Pancreas (tissue), 10 donors: ENCODE measurements at places on chromosomes 3 and 15.

DNA sequence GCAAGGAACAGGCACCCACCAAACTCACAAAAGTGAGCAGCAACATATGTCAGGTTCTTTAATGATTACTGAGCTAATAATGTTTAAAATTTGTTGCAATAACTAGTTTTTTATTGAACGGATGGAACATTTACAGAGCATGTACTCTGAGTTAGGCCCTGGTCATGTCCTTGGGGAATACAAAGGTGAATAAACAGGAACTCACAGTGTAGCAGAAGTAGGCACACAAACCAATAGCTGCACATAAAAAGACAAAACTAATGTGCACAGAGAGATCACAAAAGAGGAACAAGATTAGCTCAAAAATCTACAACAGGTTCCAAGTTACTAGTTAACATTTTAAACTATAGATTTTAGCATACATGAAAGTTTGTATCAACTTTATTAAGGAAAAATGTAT is 505.3 kb upstream of the PPP2R3A start:
- DNase-seq: no peak

GRCh38 chr3:141445990-141446389 is 40.8 kb upstream of the RASA2 start:
- DNase-seq: no peak

DNA sequence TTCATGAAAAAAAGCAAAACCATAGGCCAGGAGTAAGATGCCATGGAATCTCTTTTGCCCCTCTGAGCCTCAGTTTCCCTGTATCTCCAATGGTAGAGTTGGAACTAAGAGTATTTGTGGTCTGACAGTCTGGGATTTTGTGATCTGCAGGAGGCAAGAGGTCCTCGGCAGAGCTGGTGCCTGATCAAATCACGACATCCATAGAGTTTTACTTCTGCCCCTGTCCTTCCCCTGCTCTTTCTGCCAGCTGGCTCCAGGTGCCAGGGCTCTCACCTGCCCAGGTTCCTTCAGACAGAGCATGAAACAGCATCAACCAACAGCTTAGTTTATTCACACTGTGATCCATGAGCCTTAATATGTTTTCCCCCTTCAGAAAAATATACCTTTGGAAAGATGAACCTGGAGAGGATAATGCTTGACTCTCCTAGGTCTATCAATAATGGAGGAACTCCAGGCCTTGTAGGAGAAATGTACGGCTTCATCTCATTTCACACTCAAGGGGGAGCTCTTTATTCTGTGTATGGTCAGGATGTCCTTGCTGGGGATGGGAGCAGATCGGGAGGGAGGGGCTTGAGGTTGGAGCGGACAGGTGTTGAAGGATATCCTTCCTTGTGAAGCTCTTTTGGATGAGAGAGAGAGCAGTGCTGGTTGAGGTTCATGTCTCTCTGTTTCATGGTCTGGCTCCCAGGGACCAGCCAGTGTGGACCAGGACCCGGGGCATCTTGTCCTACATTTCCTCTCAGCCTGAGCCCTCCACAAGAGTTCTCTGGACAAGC is 309.9 kb downstream of the RPLP1 start:
- no peak for DNase-seq

DNA sequence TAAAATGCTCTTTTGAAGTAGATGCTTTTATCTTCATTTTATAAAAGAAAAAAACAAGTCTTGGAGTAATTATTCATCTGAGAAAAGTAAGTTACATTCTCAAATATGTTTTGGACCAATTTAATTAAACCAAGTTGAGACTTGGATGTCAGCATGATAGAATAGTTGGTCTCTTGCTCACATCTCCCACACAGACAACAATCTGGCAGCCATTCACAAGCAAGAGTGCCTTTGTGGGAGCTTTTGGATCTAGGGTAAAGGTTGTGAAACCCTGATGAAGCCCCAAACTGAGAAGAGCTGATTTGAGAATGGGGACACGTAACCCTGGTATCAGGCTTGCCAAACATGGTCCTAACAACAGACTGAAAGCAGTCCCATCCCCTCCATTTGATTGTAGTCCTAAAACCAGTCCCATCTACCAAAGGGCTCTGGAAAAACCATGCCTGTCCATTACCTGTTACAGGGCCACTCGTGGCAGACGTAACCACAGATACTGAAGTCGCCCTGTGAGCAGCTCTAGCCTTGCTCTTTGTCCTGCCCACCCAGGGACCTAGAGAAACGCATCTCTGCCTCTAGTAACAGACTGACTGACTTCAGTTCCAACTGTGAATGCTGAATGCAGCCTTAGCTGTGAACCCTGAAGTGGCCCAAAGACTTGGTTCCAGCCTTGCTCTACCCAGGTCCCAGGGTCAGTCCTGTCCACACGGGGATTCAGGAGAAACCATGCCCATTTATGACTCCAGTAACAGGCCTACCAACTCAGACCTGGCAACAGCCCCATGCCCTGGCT is 145.5 kb upstream of the SYNPR start:
- DNase-seq: no peak

DNA sequence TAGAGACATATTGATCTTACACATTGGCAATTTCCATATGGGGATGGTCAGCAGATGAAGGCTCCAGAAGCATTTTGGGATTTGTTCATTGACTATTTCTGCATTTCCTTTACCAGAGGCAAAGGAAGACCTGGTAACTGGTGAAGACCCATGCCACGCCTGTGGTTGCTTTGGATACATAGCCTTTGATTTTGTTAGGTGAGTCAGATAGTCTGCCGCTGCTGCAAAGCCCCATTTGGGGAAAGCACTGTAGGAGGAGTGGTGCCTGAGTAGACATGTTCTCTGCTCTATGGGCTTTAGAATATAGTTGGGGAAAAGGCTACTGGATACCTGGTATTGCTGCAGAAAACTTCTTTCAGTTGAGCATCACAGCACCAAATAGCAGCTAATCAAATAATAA is 56.8 kb downstream of the TFG start:
- DNase-seq: no peak

GRCh38 chr15:73190189-73190601 is 137.9 kb downstream of the NEO1 start:
- DNase-seq: no peak

GRCh38 chr15:25830844-25831451 is 32.2 kb downstream of the ATP10A start:
- DNase-seq: no peak

DNA sequence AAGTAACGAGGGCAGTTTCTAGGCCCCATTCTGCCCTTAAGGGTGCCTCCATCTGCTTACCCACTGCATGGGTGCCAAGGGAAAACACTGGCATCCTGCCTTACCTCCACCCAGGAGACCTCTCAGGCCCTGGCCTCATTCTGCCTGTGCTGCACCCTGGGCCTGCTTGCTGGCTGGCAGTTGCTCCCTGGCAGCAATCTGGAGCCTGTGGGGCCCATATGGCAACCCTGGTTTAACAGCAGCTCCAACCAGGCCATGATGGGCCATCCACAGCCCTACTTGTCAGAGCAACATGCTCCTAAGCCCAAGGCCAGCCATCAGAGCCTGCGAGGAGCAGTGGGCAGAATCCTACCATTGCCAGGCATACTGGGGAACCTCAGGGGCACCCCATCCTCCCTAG is 3.7 kb downstream of the C3orf18 start:
- no peak for DNase-seq

DNA sequence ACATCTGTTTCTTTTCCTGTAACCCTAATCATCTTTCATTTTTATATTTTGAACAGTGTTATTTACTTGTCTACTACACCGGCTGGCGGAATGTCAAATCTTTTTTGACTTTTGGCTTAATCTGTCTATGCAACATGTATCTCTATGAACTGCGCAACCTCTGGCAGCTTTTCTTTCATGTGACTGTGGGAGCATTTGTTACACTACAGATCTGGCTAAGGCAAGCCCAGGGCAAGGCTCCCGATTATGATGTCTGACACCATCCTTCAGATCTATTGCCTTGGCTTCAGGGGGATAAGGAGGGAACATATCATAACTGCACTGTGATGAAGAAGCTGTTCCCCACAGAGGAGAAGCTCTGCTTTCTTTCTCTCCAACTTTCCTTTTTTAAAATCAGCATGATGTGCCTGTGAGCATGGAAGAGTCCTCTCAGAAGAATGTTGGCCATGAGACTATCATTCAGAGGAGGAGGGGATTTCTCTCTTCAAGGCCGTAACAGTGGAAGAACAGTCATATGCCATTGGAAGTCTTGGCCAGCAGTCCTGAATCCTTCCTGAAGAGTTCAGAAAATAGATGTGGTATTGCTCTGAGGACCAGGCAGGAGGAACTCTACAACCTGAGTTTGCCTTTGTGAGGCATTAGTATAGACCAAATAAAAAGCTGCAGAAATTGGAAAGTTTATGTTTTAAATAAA is 69.9 kb downstream of the SEC22A start:
- no peak for DNase-seq

DNA sequence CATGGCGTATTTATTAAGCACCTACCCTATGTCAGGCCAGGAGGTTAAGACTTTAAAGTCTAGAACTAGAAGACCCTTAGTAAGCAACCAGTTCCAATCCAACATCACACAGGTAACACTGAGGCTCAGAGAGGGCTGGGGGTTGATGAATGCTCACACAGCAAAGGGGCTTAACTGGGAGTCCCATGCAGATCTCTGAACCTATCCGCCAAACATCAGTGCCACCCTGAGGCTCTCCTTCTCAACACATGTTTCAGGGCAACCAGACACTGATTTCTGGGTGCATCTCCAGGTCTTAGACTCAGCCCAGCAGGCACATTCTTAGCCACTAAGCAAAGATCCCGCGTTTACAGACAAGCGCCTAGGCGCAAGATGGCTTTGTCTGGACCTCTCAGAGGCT is 92.0 kb upstream of the SLC6A11 start:
- DNase-seq: no peak

- DNase-seq: no peak
Observed at GRCh38 chr3:51657234-51657633, 13.8 kb upstream of the TEX264 start.

DNA sequence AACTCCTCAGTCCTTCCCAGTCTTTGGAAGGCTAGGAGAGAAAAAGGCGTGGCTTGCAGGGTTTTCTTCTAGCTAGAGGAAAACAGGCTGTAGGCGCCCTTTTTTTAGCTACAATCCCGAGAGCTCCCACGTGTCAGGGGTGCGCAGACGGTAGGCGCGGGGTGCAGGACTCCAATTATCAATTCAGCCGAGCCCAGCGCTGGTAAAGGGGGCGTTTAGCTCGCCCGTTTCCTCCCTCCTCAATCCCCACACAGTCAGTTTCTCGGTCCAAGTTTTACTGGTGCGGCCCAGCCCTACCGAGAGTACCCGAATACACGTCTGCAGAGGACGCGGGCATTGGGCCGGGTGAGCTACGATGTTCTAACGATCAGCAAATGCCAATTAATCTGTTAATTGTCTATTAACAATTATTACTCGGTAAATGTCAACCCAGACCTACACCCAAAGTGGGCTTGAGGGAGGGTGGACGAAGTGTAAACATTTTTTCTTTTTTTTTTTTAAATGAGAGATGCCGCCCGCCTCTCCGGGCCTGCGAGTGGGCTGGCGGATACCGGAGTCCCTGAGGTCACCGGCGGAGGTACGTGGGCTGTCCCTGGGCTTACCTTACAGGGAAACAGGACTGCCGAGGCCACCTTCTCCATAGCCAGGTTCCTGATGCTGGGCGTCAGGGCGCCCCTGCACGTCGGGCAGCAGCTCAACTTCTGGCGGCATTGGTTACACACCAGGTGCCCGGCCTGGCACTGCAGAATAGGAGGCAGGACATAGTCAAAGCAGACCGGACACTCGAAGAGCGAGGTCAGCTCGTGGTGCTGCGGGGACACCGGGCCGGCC is 923 bp downstream of the SIAH2 start:
- DNase-seq: peak; percentile 52

GRCh38 chr15:67543348-67543718 is 830 bp downstream of the MAP2K5 start:
- peak; percentile 58 for DNase-seq

GRCh38 chr3:190671658-190672057 is 157.8 kb downstream of the IL1RAP start:
- DNase-seq: no peak

- no peak for DNase-seq
Observed at GRCh38 chr15:97520689-97521088, 439.8 kb upstream of the ARRDC4 start.

DNA sequence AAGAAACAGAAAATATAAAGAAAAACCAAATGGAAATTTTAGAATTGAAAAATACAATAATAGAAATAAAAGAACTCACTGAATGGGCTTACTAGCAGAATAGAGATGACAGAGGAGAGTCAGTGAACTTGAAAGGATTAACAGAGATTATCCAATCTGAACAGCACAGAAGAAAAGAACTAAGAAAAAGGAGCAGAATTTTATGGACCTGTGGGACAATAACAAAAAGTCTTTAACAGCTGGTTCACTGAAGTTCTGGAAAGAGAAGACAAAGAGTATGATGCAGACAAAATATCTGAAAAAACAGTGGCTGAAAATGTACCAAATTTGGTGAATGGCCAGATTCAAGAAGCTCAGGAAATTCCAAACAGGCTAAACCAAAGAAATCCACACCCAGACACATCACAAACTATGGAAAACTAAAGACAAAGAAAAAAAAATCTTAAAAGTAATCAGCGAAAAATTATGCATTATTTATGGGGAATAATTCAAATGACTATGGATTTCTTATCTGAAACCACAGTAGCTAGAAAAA is 9.7 kb upstream of the GNB5 start:
- no peak for DNase-seq

DNA sequence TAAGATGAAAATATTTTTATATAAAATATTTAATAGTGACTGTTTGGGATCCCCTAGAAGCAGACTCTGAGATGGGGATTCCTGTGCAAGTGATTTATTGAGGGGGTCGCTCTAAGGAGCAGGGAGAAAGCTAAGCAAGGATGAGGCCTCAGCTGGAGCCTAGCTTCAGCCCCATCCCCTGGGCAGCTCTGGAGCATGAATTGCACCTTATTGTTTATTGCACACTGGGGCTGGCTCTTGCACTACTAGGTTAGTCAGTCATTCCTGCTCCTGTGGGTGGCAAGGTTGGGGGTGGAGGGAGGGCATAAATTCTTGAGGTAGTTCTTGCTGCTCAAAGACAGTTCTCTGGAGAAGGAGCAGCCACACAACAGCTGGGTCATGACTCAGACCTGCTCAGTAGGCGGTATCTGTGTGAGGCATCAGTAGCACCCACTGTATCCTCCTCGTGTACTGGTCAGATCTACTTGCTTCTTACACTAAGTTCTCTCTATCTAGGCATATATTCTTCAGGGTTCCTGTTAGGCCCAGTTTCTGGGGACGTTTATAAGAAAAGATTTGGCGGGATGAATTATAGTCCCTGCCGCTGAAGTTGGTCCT is 27.2 kb upstream of the TNFSF10 start:
- no peak for DNase-seq

GRCh38 chr3:81707996-81708395 is 53.4 kb downstream of the GBE1 start:
- DNase-seq: no peak

- DNase-seq: no peak
Observed at GRCh38 chr3:44428910-44429309, 48.6 kb downstream of the ZNF445 start.

GRCh38 chr3:42102571-42102970 is 11.4 kb downstream of the TRAK1 start:
- DNase-seq: no peak

DNA sequence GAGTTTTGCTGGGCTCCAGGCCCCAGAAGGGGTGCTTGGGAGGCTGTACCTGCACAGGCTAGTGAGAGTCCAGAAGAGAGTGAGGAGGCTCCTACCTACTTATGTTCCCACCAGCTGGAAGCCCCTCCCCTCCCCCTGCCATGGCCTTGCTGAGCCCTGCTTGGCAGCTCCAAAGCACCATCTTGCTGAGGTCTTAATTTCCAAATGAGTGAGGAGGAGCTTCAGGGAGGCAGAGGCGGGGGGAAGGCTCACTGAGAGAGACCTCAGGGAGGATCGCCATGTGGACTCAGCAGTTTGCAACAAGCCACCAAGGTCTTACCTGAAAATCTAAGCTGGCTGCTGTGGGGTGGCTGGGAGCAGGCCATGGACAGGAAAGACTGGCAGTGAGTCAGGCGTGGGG is 8.7 kb upstream of the CACNA2D2 start:
- DNase-seq: no peak
